ENCODE measurements at places on chromosomes 4 and X.

GRCh38 chr4:93776386-93777080, 52.0 kb upstream of the ATOH1 start:
- DNase-seq, result peak; percentile 10

DNA sequence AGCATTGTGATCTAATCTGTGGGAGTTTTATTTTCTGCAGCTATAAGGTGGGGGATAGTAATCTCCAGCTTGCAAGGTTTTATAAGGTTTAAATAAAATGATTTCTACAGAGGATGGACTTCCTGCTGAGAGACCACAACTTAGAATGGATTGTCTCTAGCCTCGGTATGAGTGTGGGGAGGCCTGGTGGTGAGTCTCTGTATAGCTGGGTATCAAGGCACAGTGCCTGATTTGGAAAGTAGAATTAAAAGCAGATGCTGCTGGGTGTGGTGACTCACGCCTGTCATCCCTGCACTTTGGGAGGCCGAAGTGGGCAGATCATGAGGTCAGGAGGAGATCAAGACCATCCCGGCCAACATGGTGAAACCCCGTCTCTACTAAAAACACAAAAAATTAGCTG, 162.0 kb upstream of the GATB start:
- DNase-seq, result peak; percentile 4

DNA sequence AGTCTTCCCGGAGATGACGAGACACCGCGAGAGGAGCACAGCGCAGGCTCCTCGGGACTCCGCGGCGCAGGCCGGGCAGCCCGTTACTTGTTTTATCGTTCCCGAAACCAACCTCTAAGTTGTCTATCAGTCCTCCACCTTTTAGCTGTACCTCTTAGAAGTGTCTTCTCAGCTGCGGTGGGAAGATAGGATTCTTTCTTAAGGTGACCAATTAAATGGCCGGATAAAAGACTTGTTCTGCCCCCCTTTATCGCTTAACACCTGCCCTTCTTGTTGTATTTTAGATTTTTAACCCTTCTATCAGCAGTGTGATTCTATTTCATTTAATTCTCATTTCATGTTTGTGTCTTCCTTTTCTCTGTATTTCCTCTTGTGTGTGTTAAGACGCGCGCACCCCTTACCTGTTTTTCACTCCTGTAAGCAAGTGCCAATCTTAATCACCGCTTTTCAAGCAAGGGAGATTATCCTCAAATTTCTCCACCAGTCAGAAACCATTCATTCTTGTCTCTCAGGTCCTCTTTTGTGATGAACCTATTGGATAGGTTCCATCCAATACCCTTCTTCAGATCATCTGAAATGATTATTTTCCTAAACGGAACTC, at the start of gene SLC9B2:
SLC9B2 (minus strand) TSS at position 15 of the 601 bp plus-strand sequence. CDS start 9,211 bp downstream, outside the sequence.
- no peak for DNase-seq

- no peak for DNase-seq
These were observed 165.9 kb downstream of the PCDH10 start for GRCh38 chr4:133314991-133315390.

DNA sequence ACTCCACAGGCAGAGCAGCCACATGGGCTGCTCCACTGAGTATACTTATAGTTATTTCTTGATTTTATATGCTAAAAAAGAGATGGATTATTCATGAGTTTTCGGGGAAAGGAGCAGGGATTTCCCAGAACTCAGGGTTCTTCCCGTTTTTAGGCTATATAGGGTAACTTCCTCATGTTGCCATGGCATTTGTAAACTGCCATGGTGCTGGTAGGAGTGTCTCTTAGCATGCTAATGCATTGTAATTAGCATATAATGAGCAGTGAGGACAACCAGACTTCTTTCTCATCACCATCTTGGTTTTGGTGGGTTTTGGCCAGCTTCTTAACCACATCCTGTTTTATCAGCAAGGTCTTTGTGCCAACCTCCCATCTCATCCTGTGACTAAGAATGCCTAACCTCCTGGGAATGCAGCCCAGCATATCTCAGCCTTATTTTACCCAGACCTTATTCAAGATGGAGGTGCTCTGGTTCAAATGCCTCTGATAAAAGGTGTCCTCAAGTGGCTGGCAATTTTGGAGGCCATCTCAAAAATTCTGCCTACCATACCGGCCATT, 213.0 kb upstream of the VEGFC start:
- DNase-seq, result peak; percentile 78

- DNase-seq, result no peak
These were observed 400.7 kb upstream of the FAT1 start for GRCh38 chr4:187124331-187124730.

- peak; percentile 41 for DNase-seq
These were observed 189.2 kb downstream of the PPP3CA start for GRCh38 chr4:101158134-101158482.

- no peak for DNase-seq
These were observed 188.2 kb downstream of the SH2D1A start for GRCh38 chrX:124534536-124534935.

GRCh38 chr4:81684352-81684751, 212.6 kb upstream of the RASGEF1B start:
- DNase-seq, result no peak

- DNase-seq, result no peak
These were observed 97.8 kb downstream of the PARM1 start for GRCh38 chr4:75030649-75031235.

DNA sequence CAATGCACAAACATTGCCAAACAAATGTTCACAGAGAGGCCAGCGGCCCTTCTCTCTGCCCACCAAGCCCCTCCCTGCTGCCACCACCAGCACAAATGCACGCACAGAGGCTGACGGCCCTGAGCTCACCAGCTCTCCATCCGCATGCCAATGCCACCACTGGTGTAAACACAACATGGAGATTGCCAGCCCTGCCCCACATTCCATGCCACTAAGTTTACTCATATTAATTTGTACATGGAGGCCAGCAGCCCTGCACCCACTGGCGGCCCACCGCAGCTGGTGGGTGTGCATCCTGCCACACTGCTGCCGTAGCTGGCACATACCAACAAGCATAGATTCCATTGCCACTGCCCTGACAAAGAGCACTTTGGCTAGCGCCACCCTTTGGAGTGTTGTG, 124.0 kb downstream of the CYLC1 start:
- no peak for DNase-seq

- DNase-seq, result peak; percentile 40
These were observed 136.0 kb downstream of the GUCY2F start for GRCh38 chrX:109345856-109346255.

GRCh38 chr4:182101618-182102017, 141.6 kb upstream of the TENM3 start:
- DNase-seq, result no peak

- DNase-seq, result peak; percentile 52
These were observed 125.6 kb downstream of the ARHGAP24 start for GRCh38 chr4:85600501-85600900.

DNA sequence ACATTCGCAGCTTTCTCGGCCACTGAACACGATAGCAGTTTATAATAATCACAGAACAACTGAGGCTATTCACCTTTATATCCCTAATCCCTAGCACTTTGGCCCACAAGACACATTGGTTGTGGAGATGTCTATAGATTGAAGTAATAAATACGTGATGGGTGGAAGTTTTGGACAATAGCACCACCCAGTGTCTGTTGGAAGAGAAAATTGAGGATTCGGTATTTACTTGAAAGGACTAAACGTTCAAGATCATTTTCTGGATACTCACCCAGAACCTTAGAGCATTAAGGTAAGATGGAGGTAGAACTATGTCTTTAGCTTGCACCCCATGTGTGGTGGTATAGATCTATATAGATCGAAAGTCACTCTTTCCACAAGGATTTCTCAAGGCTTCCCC, 787 bp upstream of the TMSB15A start:
- DNase-seq, result peak; percentile 25

- DNase-seq, result peak; percentile 1
These were observed 14.6 kb downstream of the NDUFB11 start for GRCh38 chrX:47129899-47130358.

- no peak for DNase-seq
These were observed 43.9 kb upstream of the SFRP2 start for GRCh38 chr4:153832720-153833287.

GRCh38 chrX:39756086-39756883, 341.5 kb downstream of the BCOR start:
- no peak for DNase-seq

DNA sequence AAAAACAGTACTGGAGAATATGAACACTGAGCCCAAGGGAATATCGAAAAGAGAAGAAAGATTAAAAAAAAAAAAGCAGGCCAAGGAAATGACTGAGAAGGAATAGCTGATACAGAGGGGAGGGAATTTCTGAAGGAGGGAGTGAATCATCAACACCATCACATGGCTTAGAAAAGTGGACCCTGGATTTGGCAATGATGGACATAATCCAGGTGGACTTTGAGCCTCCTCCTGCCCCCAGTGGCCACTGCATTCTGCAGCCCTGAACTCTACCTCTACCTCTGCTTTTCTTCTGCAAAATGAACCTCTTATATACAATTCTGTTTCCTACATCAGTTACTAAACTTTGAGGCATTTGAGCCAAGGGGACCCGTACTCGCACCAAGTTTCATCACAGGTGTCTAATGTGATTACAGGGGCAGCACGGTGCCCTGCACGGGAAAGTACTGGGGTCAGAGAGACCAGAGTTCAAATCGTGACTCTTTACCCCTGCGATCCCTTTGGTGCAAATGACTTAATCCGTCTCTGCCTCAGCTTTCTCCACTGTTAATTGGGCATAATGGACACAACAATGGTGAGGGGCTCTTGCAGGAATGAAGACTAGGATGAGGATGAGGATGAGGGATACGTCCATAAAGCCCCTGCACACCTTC, 1.1 kb downstream of the OCIAD2 start:
- DNase-seq, result peak; percentile 31

GRCh38 chr4:13535708-13536361, 8.5 kb downstream of the NKX3-2 start:
- DNase-seq, result no peak

DNA sequence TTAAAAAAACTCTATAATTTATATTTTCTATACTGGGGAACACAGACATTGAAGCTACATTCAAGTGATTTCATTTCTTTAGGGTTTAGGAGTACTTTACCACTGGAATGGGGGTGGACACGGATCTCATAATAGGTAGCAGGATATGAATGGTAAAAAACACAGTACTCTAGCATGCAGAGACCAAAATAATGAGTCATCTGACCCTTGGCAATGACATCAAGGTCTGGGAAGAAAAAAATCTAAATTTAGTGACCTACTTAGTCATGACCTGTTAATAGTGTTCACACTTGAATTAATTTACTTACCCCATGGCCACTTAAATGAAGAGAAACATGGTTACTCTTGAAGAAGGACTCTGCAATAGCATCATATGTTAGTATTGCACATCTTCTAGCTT, 187.9 kb downstream of the EPHA5 start:
- DNase-seq, result peak; percentile 47

- no peak for DNase-seq
These were observed 98.0 kb upstream of the STIM2 start for GRCh38 chr4:26762650-26763049.

DNA sequence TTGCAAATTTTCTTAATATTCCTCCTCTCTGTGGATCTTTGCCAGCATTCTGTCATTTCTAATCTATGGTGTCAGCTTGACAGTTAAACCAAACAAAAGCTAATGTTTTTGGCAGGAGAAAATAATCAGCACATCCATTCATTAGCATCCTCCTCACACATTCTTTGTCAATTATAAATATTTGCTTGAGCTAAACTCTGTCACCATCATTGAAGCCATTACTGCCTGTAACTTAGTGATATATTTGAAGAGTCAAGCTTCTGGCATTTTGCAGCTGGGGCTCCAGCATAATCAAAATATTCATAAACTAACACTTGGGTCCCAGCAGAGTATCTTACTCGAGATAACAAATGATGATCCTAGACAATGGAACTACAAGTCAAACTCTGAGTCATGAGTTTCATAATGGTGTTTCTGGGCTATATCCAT, 126.1 kb downstream of the EIF4E start:
- no peak for DNase-seq

- DNase-seq, result peak; percentile 35
These were observed 31.8 kb upstream of the IQSEC2 start for GRCh38 chrX:53312946-53313727.

DNA sequence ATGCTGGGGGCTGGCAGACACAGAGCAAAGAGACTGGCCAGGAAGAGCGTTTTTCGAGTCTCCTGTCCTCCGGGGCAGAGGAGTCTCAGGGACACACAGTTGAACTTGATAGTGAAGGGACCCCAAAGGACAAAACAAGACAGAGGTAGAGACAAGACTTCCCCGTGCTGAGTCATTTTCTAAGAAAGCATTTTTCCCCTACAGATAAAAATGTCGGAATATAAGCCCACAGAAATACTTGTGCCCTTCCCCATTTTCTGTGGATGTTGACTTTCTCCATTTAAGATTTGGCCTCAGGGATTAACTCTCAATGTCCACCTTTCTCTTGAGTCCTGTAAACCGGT, 523 bp upstream of the BTK start:
- no peak for DNase-seq

Data from fibroblast of skin of abdomen (primary cell).